COR-L47 (cell line): ENCODE measurements at places on chromosomes 6 and 20.

DNA sequence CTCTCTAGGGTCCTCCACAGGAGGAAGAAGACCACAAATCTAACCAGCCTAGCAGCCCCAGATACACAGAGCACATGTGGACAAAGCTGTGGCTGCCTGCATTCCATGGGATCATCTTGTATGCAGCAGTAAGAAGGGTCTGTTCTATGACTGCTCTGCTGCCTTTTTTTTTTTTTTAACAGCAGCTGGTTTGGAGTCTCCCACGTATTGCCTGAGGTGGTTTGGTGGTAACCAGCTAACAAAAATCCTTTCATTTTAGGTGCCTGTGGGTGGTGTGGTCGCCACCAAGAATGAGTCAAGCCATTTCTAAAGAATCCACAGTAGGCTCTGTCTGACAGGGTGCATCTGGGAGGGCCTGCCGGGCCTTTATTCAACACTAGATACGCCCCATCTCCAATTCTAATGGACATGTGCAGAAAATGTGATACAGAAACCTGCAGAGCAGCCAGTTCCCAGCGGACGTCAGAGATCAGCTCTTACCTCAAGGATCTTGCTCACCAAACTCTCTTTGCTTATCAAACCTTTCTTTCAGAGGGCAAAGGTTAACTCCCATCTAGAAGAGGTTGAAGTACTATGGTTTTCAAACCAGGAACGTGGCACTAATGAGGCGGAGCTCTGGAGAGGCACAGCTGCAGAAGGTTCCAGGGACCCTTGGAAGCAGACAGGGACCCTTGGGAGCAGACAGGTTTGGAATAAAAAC lies 32.0 kb downstream of the GNAS-AS1 start:
- no peak for DNase-seq

GRCh38 chr6:118620202-118620601 lies 31.2 kb downstream of the CEP85L start:
- DNase-seq = no peak

- DNase-seq = no peak
These were observed 83.5 kb downstream of the FOXO3 start for GRCh38 chr6:108644252-108644651.

GRCh38 chr6:129345890-129346289 lies 364.1 kb downstream of the ARHGAP18 start:
- DNase-seq = no peak

DNA sequence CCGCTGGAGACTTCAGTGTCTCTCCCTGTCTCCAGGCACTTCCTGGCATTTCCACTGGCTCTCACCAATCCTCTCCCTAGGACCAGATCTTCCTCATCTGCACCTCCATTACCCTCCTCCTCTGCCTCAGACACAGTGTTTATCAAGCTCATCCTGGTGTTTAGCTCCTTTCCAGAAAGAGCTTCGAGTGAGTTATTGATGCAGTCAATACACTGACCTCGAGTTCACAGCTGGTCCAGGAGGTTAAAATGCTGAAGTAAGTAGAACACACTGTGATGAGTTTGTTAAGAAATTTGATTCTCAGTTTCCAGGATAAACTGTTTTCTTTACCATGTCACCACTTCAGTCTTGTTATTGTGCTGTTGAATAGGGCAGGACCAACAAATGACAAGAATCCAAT lies 42.1 kb upstream of the ARMC2 start:
- DNase-seq = no peak
